ENCODE measurements at places on chromosomes 13 and 19. TPM values are rescaled to one million over a fixed set of nuclear protein-coding genes. Genes with fewer than 3 reads are reported as not detected.

Gene TMEM38A
- 8.3 TPM for total RNA-seq

Gene ELSPBP1
- total RNA-seq = 0.47 TPM

Gene AZU1
- not detected for total RNA-seq

Gene CEACAM4
- total RNA-seq = not detected

Gene SOX1
- 56.6 TPM for total RNA-seq

Gene KLK14
- total RNA-seq = 1.0 TPM

Gene CTXN1
- total RNA-seq = 71.7 TPM

Gene KIR3DL1
- not detected for total RNA-seq

Gene IGLON5
- 0.94 TPM for total RNA-seq

Gene RYR1
- total RNA-seq = 0.28 TPM

Gene GRK1
- total RNA-seq = not detected

Gene CEBPA
- total RNA-seq = 1.4 TPM

Gene ARID3A
- total RNA-seq = 19.6 TPM

Gene KISS1R
- not detected for total RNA-seq

Gene ATP4A
- not detected for total RNA-seq

Gene FBXO27
- total RNA-seq = 0.45 TPM

Gene MRPS12
- total RNA-seq = 81.9 TPM

Gene PCDH8
- 4.8 TPM for total RNA-seq

Gene LRRC8E
- 0.79 TPM for total RNA-seq

Gene COL5A3
- 6.8 TPM for total RNA-seq

Gene SMIM44
- total RNA-seq = not detected

Gene ZNF223
- 5.6 TPM for total RNA-seq
